NCI-H2081 treated with DMSO at 0.1 percent for 48 hours (cell line): ENCODE measurements at places on chromosomes 2 and 18.

GRCh38 chr18:8667846-8668245 lies 37.5 kb upstream of the MTCL1 start:
- DNase-seq, result no peak

DNA sequence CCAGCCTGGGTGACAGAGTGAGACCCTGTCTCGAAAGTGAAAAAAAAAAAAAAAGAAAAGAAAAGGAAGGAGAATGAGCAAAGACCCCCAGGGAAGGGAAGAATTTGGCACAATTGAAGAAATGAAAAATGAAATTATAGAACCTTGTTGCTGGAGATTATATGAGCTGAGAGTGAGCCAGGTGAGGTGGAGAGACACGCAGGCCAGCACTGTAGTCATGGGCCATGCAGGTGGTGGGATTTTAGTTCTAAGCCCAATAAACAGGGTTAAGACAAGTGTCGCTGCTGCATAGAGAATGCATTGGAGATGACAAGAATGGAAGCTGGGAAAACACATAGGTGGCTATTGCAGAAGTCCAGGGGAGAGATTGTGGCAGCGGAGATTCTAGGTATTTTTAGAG lies 32.3 kb downstream of the FBLN7 start:
- no peak for DNase-seq

DNA sequence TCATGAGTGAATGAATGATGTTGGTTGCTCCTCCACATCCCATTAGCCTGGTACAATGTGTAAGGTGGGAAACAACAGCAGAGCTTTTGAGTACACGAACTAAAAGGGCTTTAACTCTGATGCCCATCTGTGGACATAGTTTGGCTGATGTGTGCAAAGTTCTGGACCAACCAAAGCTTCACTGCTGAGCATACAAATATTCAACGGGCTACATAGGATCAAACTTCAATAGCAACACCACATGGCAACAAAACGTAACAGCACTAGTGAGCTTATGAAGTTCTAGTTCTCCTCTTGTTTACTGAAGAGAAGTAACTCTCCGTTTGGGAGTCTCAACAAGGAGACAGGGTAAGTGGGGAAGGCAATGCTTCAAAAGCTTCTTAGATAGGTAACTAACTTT lies 20.4 kb downstream of the STAM2 start:
- DNase-seq, result no peak

- no peak for DNase-seq
These were observed 222.0 kb upstream of the RAB6C start for GRCh38 chr2:129757366-129757914.
